ENCODE measurements at places on chromosomes 2 and 18.

- H3K27ac ChIP-seq, result no peak within 1 kb of the TSS
- H3K36me3 ChIP-seq, result no peaks in the 10 kb centered on the region
- H3K27me3 ChIP-seq, result peaks cover 61% of the 10 kb centered on the region
- no peak for DNase-seq
- peak within 1 kb of the TSS; percentile 49 for H3K4me3 ChIP-seq
Observed at GRCh38 chr18:62324917-62325805, at the start of gene TNFRSF11A. TSS of gene TNFRSF11A (plus strand) at chr18:62325310. CDS start at chr18:62325353, 43 bp downstream.

GRCh38 chr2:136611451-136611850, 153.9 kb upstream of the THSD7B start:
- no peaks in the 10 kb centered on the region for H3K4me1 ChIP-seq
- H3K36me3 ChIP-seq, result no peaks in the 10 kb centered on the region
- DNase-seq, result no peak
- H3K27me3 ChIP-seq, result no peaks in the 10 kb centered on the region
- H3K27ac ChIP-seq, result no peak overlapping the region

DNA sequence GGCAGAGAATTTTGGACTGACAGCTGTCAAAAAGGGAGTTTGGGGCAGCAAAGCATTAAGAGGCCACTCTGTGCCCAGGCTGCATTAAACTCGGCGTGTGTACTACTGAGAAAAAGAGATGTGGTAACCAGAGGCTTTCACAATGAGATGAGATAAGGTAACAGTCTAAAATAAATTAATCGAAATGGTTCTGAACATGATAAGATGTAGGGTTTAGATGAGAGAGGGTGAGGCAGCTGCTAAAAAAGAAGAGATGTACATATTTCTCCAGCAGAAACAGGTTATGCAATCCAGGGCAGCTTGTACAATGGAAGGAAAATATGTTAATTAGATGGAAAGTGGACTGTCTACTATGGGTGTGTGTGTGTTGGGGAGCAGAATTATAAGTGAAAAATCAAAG, 39.2 kb upstream of the ACTR3 start:
- H3K27me3 ChIP-seq, result no peaks in the 10 kb centered on the region
- H3K27ac ChIP-seq, result no peak overlapping the region

- H3K27me3 ChIP-seq, result no peaks in the 10 kb centered on the region
- no peak overlapping the region for H3K4me3 ChIP-seq
- H3K36me3 ChIP-seq, result no peaks in the 10 kb centered on the region
- H3K27ac ChIP-seq, result peak overlapping the region; percentile 88
Observed at GRCh38 chr2:237160271-237160919, 74.7 kb downstream of the COPS8 start.

DNA sequence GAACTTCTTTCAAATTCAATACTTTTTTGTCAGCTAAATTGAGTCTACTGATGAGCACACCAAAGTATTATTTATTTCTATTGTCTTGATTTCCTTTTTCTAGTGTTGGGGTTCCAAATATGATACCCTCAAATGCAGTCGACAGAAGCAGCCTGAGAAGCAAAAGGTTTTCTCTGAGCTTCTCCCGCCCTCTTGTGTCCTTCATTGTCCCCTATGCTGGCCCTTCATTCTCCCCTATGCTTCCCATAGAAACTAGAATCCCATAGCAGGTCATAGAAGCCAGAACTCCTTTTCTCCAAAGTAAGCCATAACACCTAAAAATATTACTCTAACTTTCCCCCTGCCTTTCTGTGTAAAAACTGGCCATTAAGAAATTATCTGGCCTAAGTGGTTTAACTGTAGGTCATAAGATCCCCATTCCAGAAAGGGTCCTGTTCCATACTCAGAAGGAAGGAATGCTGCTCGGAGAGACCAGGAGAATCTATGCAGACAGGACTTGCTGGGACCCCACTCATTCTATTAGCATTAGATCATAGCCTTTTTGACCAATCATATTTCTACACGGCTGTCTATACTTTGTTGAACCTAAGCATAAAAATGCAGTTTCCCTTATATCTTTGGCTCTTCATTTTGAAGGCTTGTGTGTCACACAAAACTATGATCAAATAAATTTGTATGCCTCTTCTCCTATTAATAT, 764.6 kb upstream of the PKDCC start:
- no peaks in the 10 kb centered on the region for H3K36me3 ChIP-seq
- no peaks in the 10 kb centered on the region for H3K27me3 ChIP-seq
- no peak overlapping the region for H3K27ac ChIP-seq
- H3K4me1 ChIP-seq, result no peaks in the 10 kb centered on the region

DNA sequence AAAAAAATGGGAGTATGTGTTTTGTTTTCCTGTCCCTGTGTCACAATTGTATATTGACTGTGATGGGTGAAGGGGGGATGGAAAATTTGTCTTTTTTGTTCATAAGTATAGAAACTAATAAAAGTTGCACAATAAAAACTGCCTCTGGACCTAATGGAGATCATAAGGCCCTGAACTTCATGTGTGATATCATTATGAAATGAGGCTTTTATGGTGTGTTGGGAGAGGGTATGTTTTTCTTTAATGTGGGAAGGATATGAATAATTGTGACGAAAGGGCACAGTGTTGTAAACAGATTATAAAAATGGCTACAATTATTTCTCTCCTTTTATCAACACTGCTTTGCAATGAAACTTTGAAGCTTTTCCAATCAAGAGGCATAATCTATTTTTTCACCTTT, 1889.3 kb upstream of the CELF4 start:
- no peaks in the 10 kb centered on the region for H3K36me3 ChIP-seq
- no peaks in the 10 kb centered on the region for H3K4me1 ChIP-seq
- H3K27ac ChIP-seq, result no peak overlapping the region
- H3K27me3 ChIP-seq, result no peaks in the 10 kb centered on the region

DNA sequence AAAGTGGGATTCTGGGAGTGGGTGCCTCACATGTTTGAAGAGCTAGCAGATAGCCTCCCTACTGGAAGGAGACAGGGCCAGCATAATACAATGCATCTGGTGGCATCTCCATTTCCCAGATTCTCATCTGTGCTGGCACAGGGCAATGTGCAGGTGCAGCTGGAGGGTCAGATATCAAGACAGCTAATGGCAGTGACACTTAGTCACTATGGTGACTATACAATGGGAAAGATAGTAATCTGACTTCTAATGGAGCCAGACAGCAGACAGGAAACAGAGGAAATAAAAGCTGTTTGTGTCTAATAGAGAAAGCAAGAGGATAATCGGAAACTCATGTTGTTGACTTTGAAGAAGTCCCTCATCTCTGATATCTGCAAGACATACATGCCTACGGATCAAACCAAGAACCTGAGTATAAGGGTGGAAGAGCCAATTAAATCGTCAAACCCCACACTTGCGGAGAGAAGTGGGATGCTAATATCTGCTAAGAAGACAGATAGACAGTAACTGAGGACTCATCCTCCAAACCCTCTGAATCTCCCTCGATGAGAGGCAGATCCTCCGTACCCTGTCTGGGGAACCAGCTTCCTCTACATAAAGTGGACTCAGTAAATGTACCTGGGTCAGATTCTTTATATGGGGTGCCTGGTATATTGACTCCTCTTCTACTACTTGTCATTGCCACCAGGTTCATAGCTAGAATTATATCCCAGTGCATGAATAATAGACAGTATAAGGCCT, 692.7 kb downstream of the SOCS6 start:
- no peak overlapping the region for H3K4me3 ChIP-seq
- H3K27me3 ChIP-seq, result no peaks in the 10 kb centered on the region
- no peak for DNase-seq
- no peaks in the 10 kb centered on the region for H3K36me3 ChIP-seq

GRCh38 chr18:25180973-25181548, 170.9 kb downstream of the ZNF521 start:
- no peak overlapping the region for H3K27ac ChIP-seq
- no peaks in the 10 kb centered on the region for H3K4me1 ChIP-seq
- no peaks in the 10 kb centered on the region for H3K36me3 ChIP-seq
- DNase-seq, result no peak

DNA sequence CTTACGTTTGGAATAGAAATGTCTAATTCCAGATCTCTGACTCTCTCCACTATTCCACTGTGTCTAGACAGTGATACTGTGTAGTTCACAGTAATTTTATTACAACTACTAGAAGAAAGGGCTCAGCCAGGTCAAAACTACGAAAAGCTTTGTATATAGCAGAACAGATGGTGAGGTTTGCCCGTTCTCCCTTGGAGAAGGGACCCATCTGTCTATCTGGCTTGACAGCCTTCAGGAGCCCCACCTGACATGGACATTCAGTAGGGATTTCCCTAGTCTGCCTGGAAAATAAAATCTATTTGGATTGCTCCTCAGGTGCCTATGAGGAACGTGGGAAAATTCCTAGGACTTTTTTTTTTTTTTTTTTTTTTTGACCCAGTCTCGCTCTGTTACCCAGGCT, 435.4 kb downstream of the NRXN1 start:
- H3K36me3 ChIP-seq, result no peaks in the 10 kb centered on the region
- no peak overlapping the region for H3K27ac ChIP-seq
- no peaks in the 10 kb centered on the region for H3K27me3 ChIP-seq
- no peaks in the 10 kb centered on the region for H3K4me1 ChIP-seq

Data from tibial nerve (tissue), 4 donors.